Memory B cell (primary cell): ENCODE measurements at places on chromosomes 3 and 15.

DNA sequence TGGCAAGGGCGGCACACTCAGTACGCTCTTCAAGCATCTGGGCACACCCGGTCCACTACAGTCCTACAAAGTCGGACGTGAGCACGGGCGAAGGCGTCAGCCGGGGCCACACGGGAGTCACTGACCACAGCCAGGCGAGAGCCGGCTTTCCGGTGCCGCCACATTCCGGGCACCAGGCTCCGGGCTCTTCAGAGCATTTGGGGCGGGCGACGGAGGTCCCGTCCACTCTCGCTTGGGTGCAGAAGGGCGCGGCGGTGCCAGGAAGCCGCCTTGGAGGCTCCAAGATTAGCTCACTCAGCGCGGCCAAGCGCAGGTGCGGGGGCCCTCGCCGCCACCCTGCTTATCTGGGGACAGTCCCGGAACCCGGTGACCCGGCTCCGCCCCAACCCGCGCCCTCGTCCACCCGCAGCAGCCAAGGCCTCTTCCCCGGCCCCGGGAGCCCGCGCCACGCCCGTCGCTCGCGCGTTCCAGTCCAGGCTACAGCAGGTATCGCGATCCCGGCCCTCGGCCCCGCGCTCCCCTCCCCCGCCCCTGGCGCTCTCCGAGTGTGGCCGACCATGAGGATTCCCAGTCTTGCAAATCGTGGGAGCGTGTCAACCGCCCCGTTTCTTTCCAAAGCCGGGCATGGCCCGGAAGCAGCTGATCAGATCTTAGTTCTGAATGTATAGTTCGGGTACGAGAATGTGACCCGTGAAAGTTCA, at the start of gene ADPRH:
Gene ADPRH (plus strand): TSS at position 127 of the 701 bp plus-strand sequence. CDS start 2,678 bp downstream, outside the sequence.
- H3K4me3 ChIP-seq: peak within 1 kb of the TSS; percentile 96
- H3K27ac ChIP-seq: peak within 1 kb of the TSS; percentile 99
- peaks cover 18% of the 10 kb centered on the region for H3K4me1 ChIP-seq
- DNase-seq: peak; percentile 70

DNA sequence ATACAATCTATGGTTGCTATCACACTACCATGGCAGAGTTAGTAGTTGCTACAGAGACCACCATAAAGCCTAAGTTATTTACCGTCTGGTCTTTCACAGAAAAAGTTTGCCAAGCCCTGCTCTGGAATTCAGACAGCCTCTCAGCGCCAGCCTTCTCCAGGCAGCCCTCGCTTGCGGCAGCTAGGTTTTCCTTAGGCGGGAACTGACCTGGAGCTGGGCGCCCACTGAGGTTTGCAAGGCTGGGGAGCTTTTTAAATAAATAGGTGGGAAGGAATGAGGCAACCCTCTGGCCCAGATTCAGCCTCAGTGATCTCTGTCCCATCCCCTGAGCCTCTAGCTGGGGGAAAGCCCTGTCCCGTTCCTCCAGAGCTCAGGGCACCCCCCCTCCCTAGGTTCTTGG, 1.2 kb downstream of the CTSH start:
- no peaks in the 10 kb centered on the region for H3K27me3 ChIP-seq
- peaks cover 26% of the 10 kb centered on the region for H3K4me1 ChIP-seq
- peaks cover under 1% of the 10 kb centered on the region for H3K36me3 ChIP-seq
- no peak for DNase-seq

- no peaks in the 10 kb centered on the region for H3K27me3 ChIP-seq
- H3K27ac ChIP-seq: no peak overlapping the region
Measured at GRCh38 chr3:189841473-189842205, 210.4 kb downstream of the TP63 start.

DNA sequence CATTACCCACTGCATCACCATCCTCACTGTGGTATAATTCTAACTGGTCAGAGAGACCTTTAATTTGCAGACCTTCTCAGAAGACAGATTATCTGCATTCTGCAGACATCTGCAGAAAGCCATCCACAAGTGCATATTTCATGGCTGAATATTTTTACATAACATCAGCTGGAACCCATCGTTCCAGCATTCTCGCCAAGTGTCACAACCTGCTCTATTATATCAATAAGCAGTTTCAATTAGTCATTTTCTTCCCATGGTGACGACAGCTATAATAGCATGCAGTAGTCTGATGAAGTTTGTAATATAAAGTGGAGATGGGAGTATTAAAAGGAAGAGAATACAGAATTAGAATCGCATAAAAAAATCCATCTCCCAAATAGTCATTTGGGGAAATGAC, 334.7 kb downstream of the FHIT start:
- H3K4me3 ChIP-seq: no peak overlapping the region
- DNase-seq: no peak
- H3K36me3 ChIP-seq: peaks cover 1% of the 10 kb centered on the region
- no peaks in the 10 kb centered on the region for H3K4me1 ChIP-seq

GRCh38 chr3:129989414-129989813, 14.9 kb downstream of the TRH start:
- H3K4me3 ChIP-seq: no peak overlapping the region
- H3K27ac ChIP-seq: no peak overlapping the region
- H3K27me3 ChIP-seq: peaks cover 7% of the 10 kb centered on the region
- no peaks in the 10 kb centered on the region for H3K36me3 ChIP-seq
- H3K4me1 ChIP-seq: no peaks in the 10 kb centered on the region

- no peaks in the 10 kb centered on the region for H3K27me3 ChIP-seq
- no peak overlapping the region for H3K27ac ChIP-seq
- H3K4me1 ChIP-seq: no peaks in the 10 kb centered on the region
- DNase-seq: no peak
- no peaks in the 10 kb centered on the region for H3K36me3 ChIP-seq
Measured at GRCh38 chr3:8856071-8856470, 86.7 kb upstream of the OXTR start.

GRCh38 chr3:11543948-11544387, 99.7 kb downstream of the VGLL4 start:
- H3K36me3 ChIP-seq: peaks cover 12% of the 10 kb centered on the region
- H3K27me3 ChIP-seq: no peaks in the 10 kb centered on the region
- no peak overlapping the region for H3K4me3 ChIP-seq

DNA sequence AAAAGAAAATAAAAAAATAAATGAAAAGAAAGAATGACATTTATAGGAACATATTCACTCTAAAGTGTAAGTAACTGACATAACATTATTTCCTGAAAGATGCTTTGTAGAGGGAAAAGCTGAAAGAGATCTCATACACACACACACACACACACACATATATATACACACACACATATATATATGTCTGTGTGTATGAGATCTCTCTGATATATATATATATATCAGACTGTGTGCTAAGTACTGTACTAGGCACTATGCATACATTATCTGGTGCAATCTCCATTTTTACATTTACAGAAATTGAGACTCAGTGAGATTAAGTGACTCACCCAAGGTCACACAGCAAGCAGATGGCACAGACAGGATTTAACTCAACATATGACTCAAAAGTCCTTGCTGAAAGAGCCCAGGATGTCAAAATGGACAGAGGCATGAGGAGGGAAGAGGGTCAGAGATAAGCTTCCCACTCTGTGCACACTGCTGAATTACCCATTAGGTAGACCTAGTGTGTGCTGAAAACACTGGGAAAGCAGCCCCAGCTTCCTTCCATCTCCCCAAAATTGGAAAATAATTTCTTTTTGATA, 15.0 kb downstream of the BHLHE40 start:
- peaks cover 18% of the 10 kb centered on the region for H3K4me1 ChIP-seq
- no peak overlapping the region for H3K4me3 ChIP-seq
- no peak overlapping the region for H3K27ac ChIP-seq
- H3K27me3 ChIP-seq: no peaks in the 10 kb centered on the region
- H3K36me3 ChIP-seq: no peaks in the 10 kb centered on the region

DNA sequence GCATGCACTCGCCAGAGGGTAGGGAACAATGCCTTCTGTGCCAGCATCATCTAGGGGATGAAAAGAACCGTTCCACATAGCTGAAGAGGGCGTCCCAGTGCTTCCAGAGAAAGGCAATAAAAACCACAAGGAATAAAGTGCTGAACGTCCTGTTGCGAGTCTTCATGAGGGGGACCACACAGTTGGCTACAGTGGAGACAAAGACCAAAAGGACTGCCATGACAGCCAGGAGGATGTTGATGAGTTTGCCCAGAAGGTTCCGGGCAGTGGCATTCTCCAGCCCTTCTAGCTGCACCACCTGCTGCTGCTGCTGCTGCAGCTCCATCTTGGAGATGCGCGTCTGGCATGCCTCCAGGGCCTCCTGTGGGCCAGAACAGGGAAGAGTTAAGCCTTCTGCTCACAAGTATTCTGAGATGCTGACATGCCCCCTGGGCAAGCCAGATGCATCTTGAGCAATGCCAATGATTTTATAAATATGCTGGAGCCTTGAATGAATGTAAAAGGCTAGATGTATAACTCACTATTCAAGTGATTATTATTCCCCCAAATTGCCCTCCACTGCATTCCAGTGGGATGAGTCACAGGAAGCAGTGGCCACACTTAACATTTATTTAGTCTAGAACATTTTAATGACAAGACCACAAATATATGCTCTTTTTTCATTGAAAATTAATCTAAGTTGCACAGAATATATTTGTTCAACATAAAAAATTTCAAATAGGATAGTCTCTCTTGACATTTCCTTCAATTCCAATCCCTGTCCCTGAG, 45.1 kb upstream of the PLXND1 start:
- peaks cover 5% of the 10 kb centered on the region for H3K36me3 ChIP-seq
- peaks cover 2% of the 10 kb centered on the region for H3K4me1 ChIP-seq
- no peak overlapping the region for H3K27ac ChIP-seq
- DNase-seq: no peak
- no peak overlapping the region for H3K4me3 ChIP-seq

GRCh38 chr15:87959662-87960061, 296.9 kb downstream of the NTRK3 start:
- H3K27me3 ChIP-seq: peaks cover 5% of the 10 kb centered on the region
- no peak overlapping the region for H3K27ac ChIP-seq
- H3K4me1 ChIP-seq: no peaks in the 10 kb centered on the region
- no peak overlapping the region for H3K4me3 ChIP-seq

DNA sequence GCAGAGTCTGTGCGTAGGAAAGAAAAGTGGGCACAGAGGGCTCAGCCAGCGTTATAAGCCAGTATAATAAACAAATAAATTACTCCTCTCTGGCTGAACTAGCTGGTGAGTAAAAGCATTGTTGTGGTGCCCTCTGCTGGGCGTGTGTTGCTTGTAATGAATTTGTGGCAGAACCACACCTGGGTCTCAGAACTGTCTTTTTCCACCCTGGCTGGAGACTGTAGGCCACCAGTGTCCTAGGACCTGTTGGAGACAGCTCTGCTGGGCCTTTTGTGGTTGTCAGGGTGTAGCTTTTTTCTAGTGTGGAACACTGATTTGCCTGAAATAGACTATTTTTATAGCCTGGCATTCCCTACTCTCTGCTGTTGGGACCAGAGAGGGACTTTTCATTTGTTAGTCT, 130.5 kb upstream of the EIF1B start:
- no peaks in the 10 kb centered on the region for H3K4me1 ChIP-seq
- H3K27ac ChIP-seq: no peak overlapping the region
- peaks cover 3% of the 10 kb centered on the region for H3K27me3 ChIP-seq
- H3K36me3 ChIP-seq: peaks cover 2% of the 10 kb centered on the region

DNA sequence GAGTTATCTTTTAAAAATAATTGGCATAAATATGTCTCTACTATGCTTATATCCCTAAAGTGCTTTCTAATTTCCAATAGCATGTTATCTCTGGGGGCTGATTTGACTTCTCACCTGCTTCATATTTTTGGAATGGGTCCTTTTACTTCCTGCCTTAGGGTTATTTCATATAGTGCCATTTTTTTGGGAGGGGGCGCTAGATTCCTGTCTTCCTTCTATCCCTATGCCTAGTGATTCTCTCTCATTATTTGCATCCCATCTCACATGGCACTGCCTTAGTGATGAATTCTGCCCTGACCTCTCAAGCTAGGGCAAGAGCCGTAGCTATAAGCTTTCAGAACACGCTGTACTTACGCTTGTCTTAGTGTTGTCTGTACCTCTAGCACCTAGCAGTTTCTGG, 150.3 kb upstream of the SLITRK3 start:
- DNase-seq: no peak
- H3K36me3 ChIP-seq: no peaks in the 10 kb centered on the region
- H3K4me3 ChIP-seq: no peak overlapping the region
- H3K27me3 ChIP-seq: no peaks in the 10 kb centered on the region
- H3K27ac ChIP-seq: no peak overlapping the region
- no peaks in the 10 kb centered on the region for H3K4me1 ChIP-seq

DNA sequence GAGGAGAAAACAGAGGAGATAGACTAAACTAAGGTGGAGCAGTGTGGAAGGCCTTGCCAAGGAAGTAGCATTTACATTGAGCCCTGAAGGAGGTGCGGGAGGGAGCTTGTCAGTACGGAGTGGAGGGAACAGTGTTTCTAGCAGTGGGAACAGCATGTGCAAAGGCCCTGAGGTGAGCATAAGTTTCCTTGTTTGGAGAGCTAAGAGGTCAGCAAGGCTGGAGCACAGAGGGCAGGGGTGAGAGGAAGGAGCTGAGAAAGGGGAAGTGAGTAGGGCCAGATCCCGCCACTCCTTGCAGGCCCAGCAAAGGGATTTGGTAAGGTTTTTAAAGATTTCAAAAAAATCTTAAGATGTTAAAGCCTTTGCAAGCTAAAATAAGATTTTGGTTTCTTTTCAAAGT, 70.1 kb downstream of the HMCES start:
- H3K27ac ChIP-seq: no peak overlapping the region
- H3K4me3 ChIP-seq: no peak overlapping the region
- DNase-seq: no peak
- peaks cover 2% of the 10 kb centered on the region for H3K4me1 ChIP-seq
- H3K27me3 ChIP-seq: peaks cover 12% of the 10 kb centered on the region

DNA sequence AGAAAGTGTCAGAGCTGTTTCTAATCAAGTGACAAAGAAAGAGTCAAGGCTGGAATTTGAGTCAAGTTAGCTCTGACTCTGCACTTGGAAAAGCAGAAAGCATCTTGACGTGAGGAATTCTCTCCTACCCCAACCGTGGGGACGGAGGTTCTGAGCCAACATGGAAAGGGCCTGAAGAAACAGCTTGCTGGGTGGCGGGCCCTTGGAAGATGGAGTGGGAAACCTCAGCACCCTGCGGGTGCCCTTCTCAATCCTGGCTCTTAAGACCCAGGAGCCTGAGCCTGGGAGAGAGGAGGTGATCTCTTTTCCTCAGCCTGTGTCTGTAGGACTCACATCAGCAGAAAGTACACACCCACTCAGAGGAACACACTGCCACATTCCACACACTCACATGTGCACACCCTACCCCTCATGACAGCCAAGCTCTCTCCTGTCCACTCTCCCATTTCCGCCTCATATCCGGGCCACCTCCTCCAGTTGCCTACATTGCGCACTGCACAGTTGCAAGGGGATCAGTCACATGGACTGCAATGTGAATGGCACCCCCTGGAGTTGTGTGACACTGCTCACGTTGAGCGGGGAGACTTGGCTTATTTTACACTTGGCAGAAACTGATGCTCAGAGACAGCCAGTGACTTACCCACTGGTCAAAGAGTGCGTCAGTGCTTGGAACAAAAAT, 101.5 kb upstream of the SLC6A6 start:
- H3K36me3 ChIP-seq: no peaks in the 10 kb centered on the region
- no peak overlapping the region for H3K4me3 ChIP-seq
- no peak overlapping the region for H3K27ac ChIP-seq
- peaks cover 14% of the 10 kb centered on the region for H3K27me3 ChIP-seq
- no peak for DNase-seq

DNA sequence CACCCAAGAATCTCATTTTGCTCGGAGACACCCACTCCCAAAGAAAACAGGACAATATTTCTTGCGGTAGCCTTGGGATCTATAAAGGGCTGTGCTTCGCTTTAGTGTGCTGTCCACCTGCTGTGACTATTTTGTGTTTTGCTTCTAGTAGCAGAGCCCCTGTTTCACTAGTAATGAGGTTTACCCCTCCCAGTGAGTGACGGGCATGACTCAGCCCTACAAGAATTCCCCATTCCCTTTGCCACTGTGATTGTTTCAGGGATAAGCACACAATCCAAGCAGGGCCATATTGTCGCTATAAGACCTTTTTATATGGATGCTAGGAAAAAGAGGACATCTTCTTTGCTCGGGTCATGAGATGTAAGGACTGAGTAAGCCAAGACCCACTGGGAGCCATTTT, 62.5 kb upstream of the FOXB1 start:
- no peak for DNase-seq
- no peak overlapping the region for H3K4me3 ChIP-seq
- peaks cover 9% of the 10 kb centered on the region for H3K27me3 ChIP-seq
- no peaks in the 10 kb centered on the region for H3K36me3 ChIP-seq
- H3K4me1 ChIP-seq: no peaks in the 10 kb centered on the region
- H3K27ac ChIP-seq: no peak overlapping the region
